ENCODE measurements at places on chromosomes 6 and 20. TPM values are rescaled to one million over a fixed set of nuclear protein-coding genes. Genes with fewer than 3 reads are reported as not detected.

Gene MOG
- total RNA-seq: 22.6 TPM

Gene GPX5
- not detected for total RNA-seq

Gene TNF
- 0.39 TPM for total RNA-seq

- no peaks in the 10 kb centered on the region for H3K27me3 ChIP-seq
- no peaks in the 10 kb centered on the region for H3K36me3 ChIP-seq
- H3K4me3 ChIP-seq: no peak overlapping the region
- peaks cover 31% of the 10 kb centered on the region for H3K4me1 ChIP-seq
Measured at GRCh38 chr6:157464653-157465535, 83.9 kb downstream of the ZDHHC14 start.

DNA sequence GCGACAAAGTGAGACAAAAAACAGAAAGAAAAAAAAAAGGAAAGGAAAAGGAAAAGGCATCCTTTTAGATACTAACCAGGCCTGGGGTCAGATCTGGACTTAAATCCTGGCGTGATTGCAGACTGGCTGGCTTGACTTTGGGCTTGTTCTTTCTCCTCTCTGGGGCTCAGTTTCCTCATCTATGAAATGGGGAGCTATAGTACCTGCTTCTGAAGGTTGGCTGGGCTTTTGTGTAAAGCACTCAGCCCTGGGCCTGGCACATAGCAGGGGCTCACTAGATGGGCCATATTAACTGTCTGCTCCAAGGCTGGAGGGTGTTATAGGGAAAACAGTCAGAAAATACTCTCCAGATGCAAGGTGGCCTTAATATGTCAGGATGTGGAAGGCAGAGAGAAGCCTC, 1.2 kb upstream of the R3HDML start:
- no peak for DNase-seq
- H3K36me3 ChIP-seq: no peaks in the 10 kb centered on the region
- H3K4me1 ChIP-seq: no peaks in the 10 kb centered on the region
- no peak overlapping the region for H3K27ac ChIP-seq
- H3K27me3 ChIP-seq: peaks cover 8% of the 10 kb centered on the region

DNA sequence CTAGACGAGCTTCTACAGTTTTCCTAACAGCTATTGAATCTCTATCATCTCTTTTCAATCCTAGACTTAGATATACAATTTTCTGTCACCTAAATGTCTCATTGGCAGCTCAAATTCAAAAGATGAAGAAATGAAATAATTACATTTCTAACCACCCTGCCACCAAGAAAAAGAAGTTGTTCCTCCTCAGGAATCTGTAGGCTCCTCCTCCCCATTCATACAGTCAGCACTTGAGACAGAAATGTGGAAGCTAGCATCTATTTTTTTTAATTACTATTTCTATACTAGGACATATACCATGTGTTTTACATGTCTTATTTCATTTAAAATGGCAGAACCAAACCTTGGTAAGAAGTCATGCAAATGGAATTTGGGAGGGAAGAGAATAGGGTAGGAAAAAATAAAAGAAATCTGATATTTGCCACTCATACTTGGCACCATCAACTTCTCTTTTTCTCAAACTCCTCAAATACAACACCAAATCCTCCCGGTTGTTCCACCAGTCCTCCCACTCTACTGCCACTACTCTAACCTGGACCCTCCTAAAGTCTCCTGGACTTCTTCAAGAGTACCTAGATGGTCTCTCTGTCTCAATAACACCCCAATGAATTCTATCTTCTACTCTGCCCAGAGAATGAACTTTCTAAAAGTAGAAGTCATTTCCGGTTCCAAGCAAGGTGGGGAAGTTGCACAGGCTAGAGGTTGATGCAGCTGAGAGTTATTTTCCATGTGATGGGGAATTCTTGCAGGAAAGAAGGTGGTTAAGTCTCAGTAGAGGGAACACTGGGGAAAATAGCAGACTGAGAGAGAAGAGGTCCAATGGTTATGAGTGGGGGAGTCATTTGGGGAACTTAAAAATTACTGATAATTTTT, 54.1 kb downstream of the ATXN1 start:
- no peak overlapping the region for H3K4me3 ChIP-seq
- no peaks in the 10 kb centered on the region for H3K36me3 ChIP-seq
- no peak for DNase-seq
- H3K4me1 ChIP-seq: no peaks in the 10 kb centered on the region
- H3K27me3 ChIP-seq: no peaks in the 10 kb centered on the region

DNA sequence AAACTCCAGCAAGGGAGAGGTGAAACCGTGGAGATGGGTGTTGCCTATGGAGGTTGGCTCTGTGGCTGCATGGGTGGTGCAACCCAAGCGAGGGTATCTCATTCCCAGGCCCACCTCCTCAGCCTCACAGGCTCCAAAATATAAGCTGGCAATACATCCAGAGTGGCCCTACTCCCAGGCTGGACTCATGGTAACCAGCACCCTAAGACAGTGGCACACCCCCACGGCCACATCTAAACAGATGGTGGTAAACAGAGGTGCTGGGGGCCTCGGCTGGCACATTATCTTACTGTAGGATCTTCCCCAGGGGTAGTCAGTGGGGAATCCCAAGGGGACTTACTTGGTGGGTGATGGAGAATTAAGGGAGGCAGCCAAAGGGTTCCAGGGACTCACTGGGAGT, 33.7 kb upstream of the CCND3 start:
- no peaks in the 10 kb centered on the region for H3K27me3 ChIP-seq
- no peak for DNase-seq
- no peaks in the 10 kb centered on the region for H3K4me1 ChIP-seq
- H3K36me3 ChIP-seq: no peaks in the 10 kb centered on the region
- H3K4me3 ChIP-seq: no peak overlapping the region

- peaks cover 15% of the 10 kb centered on the region for H3K4me1 ChIP-seq
- H3K27me3 ChIP-seq: no peaks in the 10 kb centered on the region
- H3K27ac ChIP-seq: no peak overlapping the region
- H3K4me3 ChIP-seq: no peak overlapping the region
- no peaks in the 10 kb centered on the region for H3K36me3 ChIP-seq
Measured at GRCh38 chr6:108941859-108942258, 93.6 kb downstream of the ARMC2 start.

DNA sequence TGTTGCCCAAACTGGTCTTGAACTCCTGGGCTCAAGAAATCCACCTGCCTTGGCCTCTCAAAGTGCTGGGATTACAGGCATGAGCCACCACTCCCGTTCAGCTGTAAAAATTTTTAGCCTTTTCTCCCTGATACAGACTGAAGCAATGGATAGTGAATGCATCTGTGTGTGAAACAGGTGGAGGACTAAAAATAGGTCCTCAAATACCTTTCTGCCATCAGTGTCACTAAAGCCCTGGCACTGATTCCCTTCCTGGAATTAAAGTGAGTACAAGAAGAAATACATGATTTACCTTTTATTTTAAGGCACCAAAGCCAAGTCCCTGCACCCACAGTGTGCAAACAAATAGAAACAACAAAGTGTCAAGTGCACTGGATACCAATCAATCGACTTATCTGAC, 25.1 kb downstream of the TULP4 start:
- H3K27ac ChIP-seq: no peak overlapping the region
- H3K4me1 ChIP-seq: no peaks in the 10 kb centered on the region
- DNase-seq: no peak
- H3K27me3 ChIP-seq: no peaks in the 10 kb centered on the region

- DNase-seq: no peak
- no peaks in the 10 kb centered on the region for H3K36me3 ChIP-seq
- peak overlapping the region; percentile 88 for H3K4me3 ChIP-seq
- peaks cover 7% of the 10 kb centered on the region for H3K4me1 ChIP-seq
- peaks cover 6% of the 10 kb centered on the region for H3K27me3 ChIP-seq
- peak overlapping the region; percentile 92 for H3K27ac ChIP-seq
Measured at GRCh38 chr6:93418408-93419303, 703 bp downstream of the EPHA7 start.

GRCh38 chr6:27553123-27553904, 80.4 kb upstream of the ZNF184 start:
- H3K4me3 ChIP-seq: no peak overlapping the region
- H3K36me3 ChIP-seq: no peaks in the 10 kb centered on the region
- H3K27me3 ChIP-seq: peaks cover 81% of the 10 kb centered on the region
- peaks cover 2% of the 10 kb centered on the region for H3K4me1 ChIP-seq
- DNase-seq: no peak
- H3K27ac ChIP-seq: no peak overlapping the region

All from spinal cord (tissue), 10 donors.